NCI-H526 treated with DMSO at 0.1 percent for 48 hours (cell line): ENCODE measurements at places on chromosomes 11 and 22.
A peak's percentile ranks its signal among the peaks of the same experiment; 100 is the strongest.

DNA sequence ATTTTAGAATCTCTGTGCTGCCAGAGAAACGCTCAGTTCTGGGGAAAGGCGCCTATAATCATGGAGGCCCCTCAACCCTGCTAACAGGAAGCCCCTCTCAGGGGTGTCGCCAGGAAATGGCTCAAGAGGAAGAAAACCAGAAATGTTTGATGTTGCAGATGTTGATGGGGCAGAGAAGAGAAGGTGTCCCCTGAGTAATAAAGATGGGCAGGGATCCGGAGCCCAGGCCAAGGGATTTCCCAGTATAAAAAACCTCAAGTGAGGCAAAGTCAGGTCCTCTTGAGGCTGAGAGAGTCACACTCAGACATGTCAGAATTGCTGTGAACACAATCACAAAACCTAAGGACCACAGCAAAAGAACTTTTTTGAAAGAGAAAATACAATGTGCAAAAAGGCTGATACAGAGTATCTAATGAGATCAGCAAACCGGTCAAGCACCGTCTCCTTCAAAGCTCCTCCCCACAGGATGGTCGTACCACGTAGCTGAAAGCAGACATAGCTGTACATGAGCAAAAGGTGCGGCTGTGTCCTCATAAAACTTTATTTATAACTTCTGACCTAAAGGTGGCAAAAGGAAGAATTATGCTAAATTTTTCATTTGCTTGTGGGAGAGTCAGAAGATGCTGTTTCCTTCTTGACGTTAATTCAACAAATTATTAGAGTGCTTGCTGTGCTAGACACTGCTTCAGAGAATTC, 12.2 kb downstream of the MOV10L1 start:
- DNase-seq = no peak

DNA sequence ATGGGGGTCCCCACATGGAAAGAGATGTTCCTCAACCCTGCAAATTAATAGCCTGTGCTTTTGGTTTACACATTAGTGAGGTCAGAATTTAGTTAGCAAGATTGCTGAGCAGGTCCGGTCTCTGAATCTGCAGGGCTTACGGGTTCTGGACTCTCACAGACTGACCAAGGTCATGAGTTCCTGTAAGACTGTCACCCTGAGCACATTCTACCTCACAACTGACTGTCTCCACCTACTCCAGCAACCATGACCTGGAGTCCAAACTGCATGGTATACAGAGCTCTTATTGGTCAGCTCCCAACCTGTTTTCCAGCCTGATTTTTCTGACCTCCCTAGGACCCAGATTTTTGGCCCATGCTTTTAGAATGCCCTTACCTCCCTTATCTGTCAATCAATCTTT, 28.2 kb downstream of the DKK3 start:
- DNase-seq = no peak

DNA sequence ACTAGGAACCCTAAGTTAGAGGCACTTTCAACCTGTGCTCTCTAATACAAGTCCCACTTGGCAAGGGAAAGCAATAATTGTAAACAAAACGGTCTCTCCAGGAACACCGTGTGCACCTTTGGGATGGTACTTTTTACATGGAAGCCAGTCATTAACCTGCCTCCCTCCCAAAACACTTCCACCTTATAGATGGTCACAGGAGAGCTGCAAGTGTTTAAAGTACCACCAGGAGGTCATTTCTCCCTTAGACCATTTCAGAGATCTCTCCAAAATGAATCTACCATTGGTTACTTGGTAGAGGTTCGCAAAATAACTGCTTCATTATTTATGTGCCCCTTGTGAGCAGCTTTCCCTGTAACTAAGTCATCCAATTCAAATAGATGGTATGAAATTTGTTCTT, 375.3 kb downstream of the DYNC2H1 start:
- no peak for DNase-seq

DNA sequence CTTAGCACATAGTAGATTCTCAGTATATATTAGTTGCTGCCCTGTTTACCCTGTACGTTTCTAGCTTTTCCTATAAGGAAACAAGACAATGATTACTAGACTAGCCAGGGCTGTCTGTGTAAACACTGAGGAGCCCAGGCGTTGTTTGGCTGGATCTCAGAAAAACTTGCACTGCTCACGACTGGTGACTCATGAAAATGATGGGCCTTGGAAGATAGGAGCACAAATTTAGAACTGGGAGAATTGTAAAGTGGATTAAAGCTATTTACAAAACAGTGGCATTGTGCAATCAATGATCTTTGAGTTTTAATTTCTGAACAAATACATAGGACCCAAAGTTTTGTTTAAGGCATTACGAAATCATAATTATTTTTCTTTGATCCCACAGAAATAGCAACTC, 276.9 kb downstream of the FAM76B start:
- no peak for DNase-seq

DNA sequence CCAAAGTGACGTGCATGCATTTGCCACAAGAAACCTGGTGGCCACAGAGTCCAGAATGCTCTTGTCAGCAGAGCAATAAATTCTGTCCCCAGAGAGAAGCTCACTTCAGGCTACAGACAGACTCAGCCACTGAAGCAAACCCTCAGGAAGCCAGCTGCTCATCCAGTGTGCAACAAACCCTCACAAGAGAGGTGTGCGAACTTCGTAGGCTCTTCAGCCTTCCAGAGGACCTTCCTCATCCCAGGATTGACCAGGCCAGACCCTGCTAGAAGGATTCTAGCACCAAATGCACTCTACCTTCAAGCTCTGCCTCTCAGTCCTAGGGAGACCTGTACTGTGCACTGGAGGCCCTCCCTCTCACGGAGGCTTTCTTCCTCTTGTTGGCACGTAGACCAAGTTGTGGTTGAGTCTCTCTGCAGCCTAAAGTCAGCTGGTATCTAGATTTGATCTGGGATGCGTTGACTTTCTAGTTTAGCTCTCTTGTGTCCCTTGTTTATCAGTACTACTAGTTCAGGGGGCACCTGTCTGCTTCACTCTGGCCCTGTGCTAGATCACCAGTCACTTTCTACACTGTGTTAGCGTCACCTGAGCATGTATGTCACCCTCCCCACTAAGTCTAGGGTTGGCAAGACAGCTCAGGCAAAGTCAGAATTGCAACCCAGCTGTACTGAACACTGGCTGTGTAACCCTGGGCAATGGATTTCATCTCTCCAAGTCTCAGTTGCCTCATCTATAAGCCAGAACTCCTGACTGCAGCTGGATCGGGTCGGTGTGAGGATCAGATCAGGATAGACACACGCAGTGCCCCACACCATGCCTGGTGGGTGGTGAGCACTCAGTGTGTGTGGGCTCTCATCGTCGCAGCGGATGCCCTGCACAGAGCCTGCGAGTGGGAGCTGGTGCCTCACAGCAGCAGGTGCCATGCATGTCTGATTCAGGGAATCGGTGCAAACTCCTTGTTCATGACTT, 22.1 kb upstream of the TMPRSS13 start:
- no peak for DNase-seq

DNA sequence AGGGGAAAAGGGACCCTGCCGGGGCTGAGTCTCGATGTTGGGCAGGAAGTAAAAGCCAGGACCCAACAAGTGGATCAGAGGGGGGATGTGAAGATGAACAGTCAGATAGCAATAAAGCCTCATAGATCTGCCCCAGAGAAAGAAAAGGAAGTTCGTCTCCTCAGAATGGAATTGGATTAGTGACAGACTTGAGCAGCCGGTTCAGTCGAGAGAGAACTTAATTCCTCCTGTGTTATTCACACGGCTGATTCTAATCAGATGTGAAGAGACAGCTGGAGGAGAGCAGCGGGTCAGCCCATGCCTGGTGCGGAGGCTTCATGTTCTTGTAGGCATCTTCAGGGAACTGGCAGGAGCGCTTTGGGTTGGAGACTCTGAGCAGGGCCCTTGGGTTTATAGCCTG, 29.3 kb upstream of the CABP7 start:
- DNase-seq = no peak

GRCh38 chr22:37193629-37194191, 5.7 kb upstream of the C1QTNF6 start:
- no peak for DNase-seq

DNA sequence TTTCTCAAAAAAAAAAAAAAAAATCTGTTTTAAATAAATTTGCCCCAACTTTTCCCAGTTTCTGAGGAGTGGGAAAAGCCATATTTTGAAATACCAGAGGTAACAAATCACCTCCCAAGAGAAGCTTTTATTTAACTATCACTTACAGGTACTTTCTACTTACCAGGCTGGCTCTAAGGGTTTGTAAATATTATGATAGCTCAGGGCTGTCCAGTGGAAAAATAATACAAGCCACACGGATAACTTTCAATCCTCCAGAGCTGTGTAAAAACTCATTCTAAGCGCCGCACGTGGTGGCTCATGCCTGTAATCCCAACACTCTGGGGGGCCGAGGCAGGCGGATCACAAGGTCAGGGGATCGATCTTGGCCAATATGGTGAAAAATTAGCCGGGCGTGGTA, 5.6 kb upstream of the SEC14L4 start:
- DNase-seq = no peak

GRCh38 chr11:65833297-65834030, at the start of gene SNX32:
Gene SNX32, plus strand, starts transcription at chr11:65833963. Its CDS starts 103 bp downstream, at chr11:65834066.
- peak; percentile 90 for DNase-seq

- DNase-seq = peak; percentile 74
These were observed 221.9 kb upstream of the TBCEL start for GRCh38 chr11:120801801-120802689.

DNA sequence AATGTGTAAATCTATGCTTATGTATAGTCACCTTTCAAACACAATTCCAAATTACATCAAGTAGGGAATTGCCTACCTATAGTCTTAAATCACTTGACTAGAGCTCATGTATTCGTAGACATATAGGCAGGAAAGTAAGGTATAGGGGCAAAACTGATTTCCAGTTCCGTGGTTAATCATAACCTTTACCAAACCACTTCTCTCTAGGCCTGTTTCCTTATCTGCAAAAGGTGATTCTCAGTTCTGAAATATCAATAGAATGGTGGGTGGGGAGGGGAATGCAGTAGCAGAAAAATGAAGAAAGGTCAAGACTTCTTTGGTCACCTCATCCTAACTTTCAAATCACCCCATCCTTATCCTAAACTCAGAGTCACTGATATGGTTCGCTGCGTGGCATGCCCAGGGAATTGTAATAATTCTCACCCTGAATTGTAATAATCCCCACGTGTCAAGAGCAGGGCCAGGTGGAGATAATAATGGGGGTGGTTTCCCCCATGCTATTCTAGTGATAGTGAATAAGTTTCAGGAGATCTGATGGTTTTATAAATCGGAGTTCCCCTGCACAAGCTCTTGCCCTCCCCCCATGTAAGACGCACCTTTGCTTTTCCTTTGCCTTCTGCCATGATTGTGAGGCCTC, 1.9 kb upstream of the ANO5 start:
- no peak for DNase-seq

- DNase-seq = no peak
These were observed 471 bp upstream of the CEP126 start for GRCh38 chr11:101914341-101914737.

GRCh38 chr11:61498767-61499341, 9.7 kb upstream of the LRRC10B start:
- no peak for DNase-seq

DNA sequence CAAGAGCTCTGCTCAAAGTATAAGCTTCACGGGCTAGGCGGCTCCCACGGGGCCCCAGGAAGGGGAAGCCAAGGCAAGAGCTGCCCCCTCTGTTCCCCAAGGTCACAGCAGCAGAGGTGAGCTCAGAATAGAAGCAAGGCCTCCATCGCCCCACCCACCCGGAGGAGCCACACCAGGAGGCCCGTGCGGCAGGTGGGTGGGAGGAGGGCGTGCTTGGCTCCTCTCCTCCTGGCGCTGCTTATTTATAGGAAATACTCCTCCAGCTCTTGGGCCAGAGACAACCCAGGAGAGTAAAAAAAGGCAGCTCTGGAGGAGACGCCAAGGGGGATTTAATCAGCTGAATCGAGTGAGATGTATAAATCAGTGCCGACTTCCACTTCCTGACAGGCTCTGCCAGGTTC, 87.8 kb downstream of the FEZ1 start:
- DNase-seq = no peak

- DNase-seq = no peak
These were observed at the start of gene IFITM10 for GRCh38 chr11:1750481-1750839. Gene IFITM10, minus strand, starts transcription at chr11:1750595. Its CDS starts 153 bp downstream, at chr11:1750442.

GRCh38 chr11:70645537-70645936, 247.2 kb downstream of the CTTN start:
- no peak for DNase-seq

DNA sequence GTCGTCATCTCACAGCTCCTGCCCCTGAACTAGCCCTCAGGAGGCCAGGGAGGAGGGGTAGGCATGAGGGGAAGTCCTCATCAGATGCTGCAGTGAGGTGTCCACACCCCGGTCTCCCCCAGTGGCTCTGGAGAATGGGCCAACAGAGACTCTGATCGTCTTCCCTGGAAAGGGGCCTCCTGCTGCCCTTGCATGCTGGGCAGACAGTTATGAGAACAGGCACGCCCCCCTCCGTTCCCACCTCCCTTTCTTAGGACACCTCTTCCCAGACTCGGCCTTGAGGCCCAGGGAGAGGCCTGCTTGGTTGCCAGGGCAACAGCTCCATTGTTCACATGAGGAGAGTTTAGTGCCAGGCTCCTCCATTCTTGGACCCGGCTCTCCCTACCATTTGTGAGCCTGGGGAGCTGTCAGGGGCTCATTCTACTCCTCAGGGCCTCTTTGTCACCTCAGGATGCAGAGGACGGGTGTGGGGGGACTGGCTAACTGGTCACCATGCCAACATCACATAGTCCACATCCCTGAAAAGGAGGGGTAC, 157.7 kb downstream of the TTC17 start:
- DNase-seq = no peak

DNA sequence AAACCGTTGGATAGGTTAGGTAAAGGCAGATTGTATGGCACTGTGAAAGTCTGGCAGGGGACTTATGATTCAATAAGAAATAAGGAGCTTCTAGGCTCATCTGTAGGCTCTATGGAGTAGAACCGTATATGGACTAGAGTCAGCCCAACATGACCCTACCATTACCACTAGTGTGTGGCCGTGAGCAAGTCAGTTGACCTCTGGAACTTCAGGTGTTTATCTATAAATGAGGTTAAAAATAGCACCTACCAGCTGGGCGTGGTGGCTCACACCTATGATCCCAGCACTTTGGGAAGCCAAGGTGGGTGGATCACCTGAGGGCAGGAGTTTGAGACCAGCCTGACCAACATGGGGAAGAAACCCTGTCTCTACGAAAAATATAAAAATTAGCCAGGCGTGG, 4.4 kb downstream of the HINFP start:
- no peak for DNase-seq

DNA sequence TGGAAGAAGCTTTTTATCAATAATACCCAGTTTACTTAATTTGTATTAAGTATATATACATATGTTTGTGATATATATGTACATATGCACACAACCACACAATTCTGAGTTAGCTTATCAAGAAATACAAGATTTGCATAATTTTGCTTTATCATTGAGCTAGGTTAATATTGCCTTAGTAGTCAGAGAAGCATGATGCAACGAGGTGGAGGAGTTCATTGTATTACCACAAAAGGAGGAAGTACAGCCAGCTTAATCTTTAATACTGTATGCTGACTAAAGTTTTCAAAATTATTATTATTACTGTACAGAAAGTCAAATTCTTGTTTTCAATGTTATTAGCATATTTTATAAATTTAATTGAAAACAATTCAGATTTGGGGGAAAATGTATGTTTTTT, 278.4 kb upstream of the PDGFD start:
- no peak for DNase-seq
